ENCODE measurements at places on chromosomes 4 and X.

DNA sequence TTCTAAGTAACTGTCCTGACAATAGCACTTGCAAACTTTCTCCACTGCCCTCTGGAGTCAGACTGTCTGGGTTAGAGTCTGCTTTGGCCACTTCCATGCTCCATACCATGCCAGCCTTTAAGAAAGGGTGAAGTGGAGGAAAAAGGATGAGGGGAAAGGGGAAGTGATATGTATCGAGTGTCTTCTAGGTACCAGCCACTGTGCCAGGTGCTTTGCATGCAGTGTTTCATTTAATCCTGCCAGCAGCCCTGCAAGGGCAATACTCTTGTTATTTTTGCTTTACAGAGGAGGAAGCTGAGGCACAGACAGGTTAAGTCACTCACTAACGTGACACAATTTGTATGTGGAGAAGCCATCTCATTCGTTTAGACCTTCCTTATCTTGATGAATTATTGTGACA lies 55.6 kb downstream of the RTL9 start:
- DNase-seq, result no peak

DNA sequence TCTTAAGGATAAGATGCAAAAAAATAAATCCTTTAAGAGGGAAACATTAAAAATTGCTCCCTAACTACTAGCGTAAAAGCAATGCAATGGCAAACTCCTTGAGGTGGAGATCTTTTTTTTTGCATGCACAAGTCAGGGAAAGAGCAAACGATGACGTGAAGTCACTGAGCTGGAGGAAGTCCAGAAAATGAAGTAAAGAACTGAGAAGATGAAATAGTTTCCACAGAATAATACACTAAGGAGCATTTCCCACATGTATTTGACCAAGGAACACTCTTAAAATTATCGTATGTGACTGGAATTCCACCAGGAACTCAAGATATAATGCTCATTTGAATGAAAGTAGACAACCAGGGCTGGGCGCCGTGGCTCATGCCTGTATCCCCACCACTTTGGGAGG lies 21.0 kb upstream of the DOCK11 start:
- no peak for DNase-seq

GRCh38 chr4:150784305-150784704 lies 202.4 kb downstream of the MAB21L2 start:
- DNase-seq, result no peak

- DNase-seq, result no peak
Measured at GRCh38 chrX:37380924-37381323, 31.8 kb downstream of the PRRG1 start.

- no peak for DNase-seq
Measured at GRCh38 chr4:141275834-141276233, 55.1 kb downstream of the ZNF330 start.

- DNase-seq, result peak; percentile 40
Measured at GRCh38 chr4:183876268-183876934, 28.7 kb upstream of the STOX2 start.

DNA sequence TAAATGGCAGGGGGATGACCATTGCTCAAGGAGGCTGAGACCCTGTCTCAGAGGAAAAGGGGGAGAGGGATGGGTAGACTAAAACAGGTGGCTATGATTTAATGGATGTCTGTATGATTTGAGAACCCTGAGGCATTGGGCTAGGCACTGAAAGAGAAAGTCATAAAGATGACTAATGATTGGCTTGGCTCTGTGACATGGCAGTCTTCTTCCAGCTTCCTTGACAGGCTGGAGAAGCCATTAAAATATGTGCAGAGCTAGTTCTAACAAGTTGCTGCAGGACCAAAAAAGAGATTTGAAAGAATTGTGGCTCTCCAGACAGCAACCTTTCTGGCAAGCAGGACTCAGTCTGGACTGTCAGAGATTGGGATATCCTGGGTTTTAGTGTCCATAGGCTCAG lies 53.6 kb downstream of the AMER1 start:
- DNase-seq, result no peak

DNA sequence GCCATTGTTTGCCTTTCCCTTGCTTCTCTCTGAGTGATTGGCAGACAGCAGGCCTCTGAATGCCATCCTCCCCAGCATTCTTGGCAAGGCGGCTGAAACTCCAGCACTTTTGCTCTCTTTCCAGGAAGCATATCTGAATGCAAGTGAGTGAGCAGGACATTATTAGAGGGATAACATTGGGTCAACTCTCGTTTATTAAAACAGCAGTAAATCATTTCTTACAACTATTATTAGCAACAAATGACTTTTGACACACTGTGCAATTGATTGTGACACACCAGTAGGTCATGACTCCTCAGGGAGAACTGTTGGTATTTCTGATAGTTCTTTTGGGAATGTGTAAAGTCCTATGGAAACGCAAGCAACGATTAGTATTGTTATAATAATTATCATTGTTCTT lies 103.8 kb downstream of the EFNB1 start:
- DNase-seq, result peak; percentile 19

GRCh38 chr4:135268369-135268768 lies 1066.8 kb upstream of the PABPC4L start:
- DNase-seq, result no peak

DNA sequence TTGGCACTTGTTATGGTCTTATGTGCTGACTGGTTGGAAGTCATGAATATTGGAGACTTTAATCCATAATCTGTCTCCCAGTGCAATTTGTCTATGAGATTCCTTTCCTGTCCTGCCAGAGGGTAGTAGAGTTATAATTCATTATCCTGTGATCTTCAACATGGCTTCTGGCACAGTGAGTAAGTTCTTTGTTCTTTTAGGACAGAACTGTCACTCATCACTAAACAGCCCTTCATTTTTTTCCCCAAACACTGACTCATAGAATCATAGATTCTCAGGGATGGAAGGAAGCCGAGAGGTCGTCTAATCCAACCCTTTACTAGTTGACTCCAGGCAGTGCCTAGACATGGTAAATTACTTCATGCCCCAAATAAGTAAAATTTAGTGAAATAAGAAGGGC lies 78.4 kb downstream of the LUZP4 start:
- DNase-seq, result no peak

DNA sequence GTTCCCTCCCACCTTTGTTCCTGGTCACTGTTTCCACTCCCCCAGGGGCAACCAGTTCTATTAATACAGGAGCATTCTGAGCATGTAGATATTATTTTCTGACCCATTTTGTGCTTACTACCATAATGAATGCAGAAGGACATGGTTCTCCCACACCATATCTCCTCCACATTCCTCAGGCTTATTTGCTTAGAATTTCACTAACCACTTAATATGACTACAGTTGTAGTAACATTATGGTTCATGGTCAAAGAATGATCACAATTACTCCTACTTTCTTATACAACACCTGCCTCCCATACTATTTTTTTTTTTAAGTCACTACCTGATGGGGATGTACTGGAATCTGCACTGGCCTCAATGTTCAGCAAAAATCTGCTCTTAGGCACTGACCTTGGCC lies 7.5 kb upstream of the FAM184B start:
- no peak for DNase-seq

GRCh38 chr4:5638976-5639375 lies 69.4 kb downstream of the EVC2 start:
- DNase-seq, result no peak

GRCh38 chrX:9707306-9708033 lies 58.2 kb downstream of the GPR143 start:
- no peak for DNase-seq

GRCh38 chr4:71550220-71551165 lies 211.7 kb downstream of the SLC4A4 start:
- DNase-seq, result peak; percentile 42

Data from renal pelvis (tissue), 12 donors.